Parietal lobe (tissue), 2 donors: ENCODE measurements at places on chromosomes 1 and 21. TPM values are rescaled to one million over a fixed set of nuclear protein-coding genes. Genes with fewer than 3 reads are reported as not detected.

Gene CDA
- not detected for total RNA-seq

Gene OR10Z1
- total RNA-seq: not detected

Gene PRR9
- total RNA-seq: not detected

Gene SPATA46
- not detected for total RNA-seq

Gene LHX8
- total RNA-seq: 0.31 TPM

Gene INSRR
- 0.31 TPM for total RNA-seq

Gene ARL8A
- 77.9 TPM for total RNA-seq

Gene LRRC7
- total RNA-seq: 639 TPM

Gene MAP10
- total RNA-seq: 8.5 TPM
